ENCODE measurements at places on chromosomes 16 and 17.
A peak's percentile ranks its signal among the peaks of the same experiment; 100 is the strongest.

DNA sequence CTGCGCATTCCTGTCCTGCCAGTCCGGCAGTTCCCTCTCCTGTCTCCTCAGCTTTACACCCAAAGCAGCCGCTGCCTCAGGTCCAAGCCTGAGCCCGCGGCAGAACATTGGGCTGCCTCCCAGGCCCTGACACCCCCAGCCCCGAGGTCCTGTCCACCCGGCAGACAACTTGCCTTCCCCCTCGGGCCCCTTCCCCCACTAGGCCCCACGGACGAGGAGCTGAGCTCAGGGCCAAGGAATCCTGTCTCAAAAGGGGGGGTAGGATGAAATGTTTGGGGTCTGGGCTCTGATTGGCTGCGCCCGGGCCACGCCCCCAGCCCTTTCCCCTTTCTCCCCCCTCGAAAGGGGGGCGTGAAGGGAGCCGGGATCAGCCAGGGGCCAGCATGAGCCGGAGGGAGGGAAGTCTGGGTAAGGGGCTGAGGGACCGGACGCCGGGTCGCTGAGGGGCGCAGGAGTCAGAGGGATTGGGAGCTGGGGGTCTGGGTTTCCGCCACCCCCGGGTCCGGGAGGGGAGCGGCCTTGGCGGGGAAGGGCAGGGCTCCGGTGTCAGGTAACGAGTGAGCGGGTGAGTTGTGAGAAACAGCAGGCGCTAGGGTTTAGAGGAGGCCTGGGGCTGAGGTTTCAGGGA lies at the start of gene CTF1:
TSS of gene CTF1 (plus strand) at position 354 of the 628 bp plus-strand sequence. CDS start at position 384, 30 bp downstream.
- DNase-seq = peak; percentile 88

- no peak for DNase-seq
Observed at GRCh38 chr16:71623597-71623996, 2.4 kb upstream of the MARVELD3 start.

DNA sequence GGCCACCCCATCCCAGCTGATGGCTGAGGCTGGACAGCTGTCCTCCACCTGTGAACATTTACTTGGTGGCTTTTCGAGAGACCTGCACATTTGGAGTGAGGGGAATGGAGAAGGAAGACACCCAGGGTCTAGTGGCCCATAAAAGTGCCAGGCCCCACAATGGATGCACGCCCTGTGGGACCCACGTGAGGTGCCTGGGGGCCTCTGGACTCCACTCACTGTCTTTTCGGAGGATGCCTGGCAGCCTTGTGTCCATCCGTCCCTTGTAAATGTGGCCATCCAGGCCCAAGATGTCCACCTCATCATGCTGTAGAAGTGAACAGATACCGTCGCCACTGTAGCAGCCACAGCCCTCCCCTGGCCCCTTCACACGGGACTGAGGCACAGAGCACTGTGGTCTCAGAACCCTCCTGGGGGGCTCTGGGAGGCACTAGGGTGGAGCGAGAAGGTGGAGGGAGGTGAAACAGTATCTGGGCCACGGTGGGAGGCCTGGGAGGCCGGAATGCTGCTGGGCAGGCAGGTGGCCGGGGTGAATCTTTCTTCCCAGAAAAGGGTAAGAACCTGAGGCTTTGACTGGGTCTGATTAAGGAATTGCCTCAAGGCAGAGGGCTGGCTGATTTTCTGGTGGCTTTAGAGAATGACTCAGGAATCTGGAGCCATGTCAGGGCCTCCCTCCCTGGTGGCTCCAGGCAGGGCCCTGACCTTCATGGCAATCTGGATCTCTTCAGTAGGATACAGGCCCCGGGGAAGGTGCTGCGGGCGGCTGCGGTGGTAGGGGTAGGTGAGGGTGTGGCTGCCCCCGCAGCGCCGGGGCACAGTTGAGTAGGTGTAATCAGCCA lies 11.5 kb downstream of the UBALD2 start:
- no peak for DNase-seq

DNA sequence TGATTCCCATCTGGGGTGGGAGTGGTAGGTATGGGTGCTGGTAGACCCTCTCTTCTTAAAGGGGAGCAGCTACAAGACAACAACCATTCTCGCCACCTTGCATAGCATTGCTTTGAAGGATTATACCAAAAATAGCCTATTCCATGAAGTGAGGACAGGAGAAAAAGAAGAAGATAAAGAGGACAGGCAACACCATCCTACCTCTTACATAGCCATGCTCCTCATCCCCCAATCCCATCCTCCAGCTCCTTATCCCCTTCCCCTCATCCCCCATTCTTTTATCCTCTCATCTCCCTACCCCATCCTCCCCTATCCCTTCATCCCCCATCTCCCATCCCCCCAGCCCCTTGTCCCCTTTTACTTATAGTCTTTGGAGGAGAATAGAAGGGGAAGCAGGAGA lies 29.1 kb downstream of the CCDC182 start:
- DNase-seq = no peak

Data from renal pelvis (tissue), 12 donors.